ENCODE measurements at places on chromosomes 3 and 15.

- DNase-seq: no peak
Measured at GRCh38 chr15:73858062-73858461, 15.3 kb upstream of the TBC1D21 start.

DNA sequence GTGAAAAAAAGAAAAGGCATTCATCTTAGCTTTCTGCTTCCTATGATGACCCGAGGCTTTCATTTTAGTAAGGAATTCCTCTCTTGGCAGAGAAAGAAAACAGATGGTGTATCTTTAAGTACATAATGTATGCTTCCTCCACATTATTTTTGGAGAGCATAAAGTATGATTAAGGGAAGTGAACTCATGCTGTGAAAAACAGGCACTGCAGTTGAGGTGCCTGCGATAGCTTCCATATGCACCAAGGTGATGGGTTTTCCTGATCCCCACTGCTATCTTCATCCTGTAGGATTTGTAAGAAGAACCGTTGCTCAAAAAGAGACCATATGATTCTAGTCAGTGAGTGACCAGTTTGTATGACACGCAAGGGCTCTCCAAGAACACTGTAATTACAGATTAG lies 411.5 kb upstream of the MCTP2 start:
- DNase-seq: no peak

DNA sequence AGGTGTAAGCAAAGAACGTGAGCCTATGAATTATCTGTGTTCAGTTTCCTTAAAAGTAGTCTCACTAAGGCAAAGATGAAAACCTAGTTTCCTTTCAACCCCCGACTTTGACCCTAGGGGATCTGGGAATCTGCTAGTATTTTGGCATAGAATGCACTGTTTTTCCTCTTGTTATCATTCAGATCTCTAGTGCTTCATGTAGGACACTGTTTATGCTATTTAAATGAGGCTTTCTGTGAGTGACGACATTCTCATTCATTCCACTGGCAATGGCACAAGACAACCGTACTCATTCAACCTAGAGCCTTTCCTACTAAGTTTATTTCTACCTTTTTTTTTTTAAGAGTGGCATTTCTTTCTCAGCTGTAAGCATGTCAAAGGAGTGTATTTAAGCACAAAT lies 67.0 kb downstream of the CHAC1 start:
- no peak for DNase-seq

GRCh38 chr3:31858439-31858838 lies 122.6 kb downstream of the OSBPL10 start:
- no peak for DNase-seq

DNA sequence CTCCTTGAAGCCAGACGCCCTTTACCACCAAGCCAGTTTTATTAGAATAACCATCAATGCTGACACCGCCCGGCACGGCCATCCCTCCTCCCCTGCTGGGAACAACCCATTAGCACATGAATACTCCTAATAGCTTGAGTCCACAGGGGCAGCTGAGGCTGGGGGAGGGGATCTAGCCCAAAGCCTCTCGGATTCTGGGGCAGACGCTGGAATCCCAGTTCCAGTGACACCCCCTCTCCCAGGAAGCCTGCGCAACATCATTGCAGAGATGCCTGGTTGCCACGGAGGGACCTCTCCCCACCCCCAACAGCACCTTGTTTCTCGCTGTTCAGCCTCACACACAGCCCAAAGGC lies 1.2 kb upstream of the LINGO1 start:
- DNase-seq: no peak

DNA sequence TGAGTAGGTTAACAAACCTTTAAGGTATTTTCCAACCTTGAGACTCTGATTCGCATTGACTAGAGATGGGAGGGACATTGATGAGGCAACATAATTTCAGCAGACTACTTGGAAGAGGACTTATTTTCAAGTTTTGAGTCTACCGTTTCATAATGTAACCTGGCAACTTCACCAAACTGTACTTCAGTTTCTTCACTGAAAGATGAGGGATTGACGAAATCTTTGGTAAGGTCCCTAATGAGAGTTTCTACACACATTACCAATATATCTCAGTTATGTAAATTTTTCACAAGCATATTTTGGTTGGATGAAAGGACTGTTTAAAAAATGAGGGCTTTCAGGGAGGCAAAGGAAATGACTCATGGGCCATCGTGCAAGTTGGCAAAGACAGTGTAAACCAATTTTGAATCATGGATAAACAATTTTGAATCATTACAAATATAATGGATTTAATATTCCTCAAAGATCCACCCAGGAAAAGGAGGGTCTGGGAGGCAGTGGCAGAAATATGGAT lies 28.7 kb upstream of the SEMA6D start:
- no peak for DNase-seq

DNA sequence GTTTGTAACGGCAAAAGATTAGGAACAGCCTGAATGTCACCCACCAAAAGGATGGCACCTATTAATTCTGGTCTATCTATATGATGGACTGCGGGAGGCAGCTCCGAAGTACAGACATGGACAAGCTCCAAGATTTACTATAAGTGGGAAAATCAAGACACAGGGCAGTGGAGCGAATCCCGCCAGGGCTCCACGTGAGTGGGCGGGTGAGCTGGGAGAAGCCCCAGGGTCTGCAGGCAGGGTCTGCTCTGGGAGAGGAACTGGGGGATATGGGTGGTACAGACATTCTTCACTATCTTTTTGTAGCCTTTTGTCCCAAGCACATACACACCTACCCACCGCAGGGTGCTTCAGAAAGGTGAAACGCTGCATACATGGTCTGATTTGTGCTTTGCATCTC lies 38.2 kb upstream of the SPTBN5 start:
- no peak for DNase-seq

DNA sequence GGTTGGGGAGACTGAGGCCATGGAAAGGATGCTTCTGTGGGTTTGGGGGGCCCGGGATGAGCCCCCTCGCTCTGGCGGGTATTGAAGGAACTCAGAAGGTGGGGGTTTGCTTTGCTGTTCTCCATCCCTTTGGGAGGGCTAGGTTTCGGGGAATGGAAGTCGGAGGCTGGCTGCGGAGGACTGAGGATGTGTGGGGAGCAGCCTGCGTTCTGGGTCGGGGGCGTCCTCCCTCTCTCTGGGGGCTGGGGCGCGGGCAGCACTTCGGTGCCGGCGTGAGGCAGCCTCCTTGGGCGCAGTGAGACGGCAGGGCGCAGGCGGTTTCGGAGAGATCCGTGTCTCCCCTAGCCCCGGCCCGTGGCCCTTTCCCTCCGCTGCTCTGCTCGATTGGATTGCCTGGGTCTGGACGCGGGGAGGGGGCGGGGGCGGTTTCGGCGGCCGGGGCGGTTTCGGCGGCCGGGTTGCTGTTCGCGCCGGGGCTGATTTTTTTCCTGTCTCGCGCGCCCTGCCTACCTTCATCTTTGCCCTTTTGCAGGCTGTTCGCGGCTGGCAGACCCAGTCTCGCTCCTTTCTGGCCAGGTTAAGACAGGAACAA lies 1.4 kb downstream of the PTPRG start:
- no peak for DNase-seq

Measured in retinal pigment epithelial cell (primary cell).